ENCODE measurements at places on chromosomes 13 and 19. TPM values are rescaled to one million over a fixed set of nuclear protein-coding genes. Genes with fewer than 3 reads are reported as not detected.
A peak's percentile ranks its signal among the peaks of the same experiment; 100 is the strongest.

- no peak for DNase-seq
- no peak overlapping the region for H3K4me3 ChIP-seq
- H3K4me1 ChIP-seq, result peaks cover 7% of the 10 kb centered on the region
- peaks cover 20% of the 10 kb centered on the region for H3K36me3 ChIP-seq
- no peaks in the 10 kb centered on the region for H3K27me3 ChIP-seq
- no peak overlapping the region for H3K27ac ChIP-seq
Observed at GRCh38 chr19:2037651-2038255, 13.3 kb downstream of the MKNK2 start.

- no peak overlapping the region for H3K27ac ChIP-seq
- no peaks in the 10 kb centered on the region for H3K36me3 ChIP-seq
- H3K4me1 ChIP-seq, result no peaks in the 10 kb centered on the region
- no peaks in the 10 kb centered on the region for H3K27me3 ChIP-seq
- no peak overlapping the region for H3K4me3 ChIP-seq
- no peak for DNase-seq
Observed at GRCh38 chr13:95955255-95955654, 97.9 kb downstream of the UGGT2 start.

DNA sequence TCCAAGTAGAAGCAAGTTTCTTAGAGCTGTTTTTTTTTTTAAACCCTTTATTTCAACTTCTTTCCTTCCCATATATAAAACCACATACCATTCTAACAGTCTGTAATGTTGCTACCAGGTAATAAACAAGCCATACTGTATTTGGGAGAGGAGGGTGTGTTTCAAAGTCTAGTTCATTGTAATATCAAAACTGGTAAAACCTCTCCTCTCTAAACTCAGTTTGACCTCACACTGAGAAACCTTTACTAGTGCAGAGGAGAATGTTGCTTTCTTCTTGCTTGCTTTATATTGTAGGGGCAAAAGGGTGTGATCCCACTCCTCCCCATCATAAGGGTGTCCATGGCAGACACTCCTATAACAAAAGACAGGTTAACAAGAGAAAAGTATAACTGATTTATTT, 155.1 kb downstream of the GGACT start:
- no peaks in the 10 kb centered on the region for H3K27me3 ChIP-seq
- peaks cover 10% of the 10 kb centered on the region for H3K4me1 ChIP-seq
- H3K36me3 ChIP-seq, result no peaks in the 10 kb centered on the region
- peak overlapping the region; percentile 8 for H3K27ac ChIP-seq
- no peak overlapping the region for H3K4me3 ChIP-seq
- DNase-seq, result no peak

GRCh38 chr19:48982280-48982679, 10.8 kb downstream of the GYS1 start:
- no peak overlapping the region for H3K27ac ChIP-seq
- H3K36me3 ChIP-seq, result peaks cover 70% of the 10 kb centered on the region
- peaks cover 24% of the 10 kb centered on the region for H3K4me1 ChIP-seq
- H3K27me3 ChIP-seq, result no peaks in the 10 kb centered on the region
- H3K4me3 ChIP-seq, result no peak overlapping the region

DNA sequence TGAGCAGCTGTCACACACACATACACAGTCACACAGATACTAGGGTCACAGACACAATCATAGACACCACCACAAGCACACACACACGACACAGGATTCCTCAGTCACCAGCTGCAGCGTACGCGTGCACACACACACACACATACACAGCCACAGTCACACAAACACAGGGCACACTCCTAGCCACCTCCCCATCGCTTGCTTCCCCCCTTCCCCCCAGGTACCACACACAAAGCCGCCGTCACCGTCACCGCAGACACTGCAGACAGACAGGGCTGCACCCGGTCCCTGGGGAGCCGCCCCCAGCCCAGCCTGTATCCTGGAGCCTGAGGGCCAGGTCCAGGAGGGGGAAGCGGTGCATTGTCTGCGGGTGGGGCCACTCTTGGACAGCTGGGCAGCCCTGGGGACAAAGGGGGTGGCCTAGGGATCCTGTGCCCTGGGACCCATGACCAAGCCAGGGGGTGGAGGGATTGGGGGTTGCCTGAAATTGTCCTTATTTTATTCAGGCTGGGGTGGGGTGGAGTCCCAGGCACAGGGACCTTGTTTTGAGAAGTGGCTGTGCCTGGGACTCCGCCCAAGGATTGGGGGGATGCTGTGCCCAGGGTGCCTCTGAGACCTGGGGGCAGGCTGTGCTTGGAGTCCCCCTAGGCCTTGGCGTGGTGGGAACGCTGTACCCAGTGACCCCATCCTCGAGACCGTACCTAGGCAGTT, 957 bp downstream of the NUMBL start:
- H3K4me3 ChIP-seq, result peak overlapping the region; percentile 87
- peak; percentile 52 for DNase-seq

GRCh38 chr19:33171916-33172359, 22.2 kb upstream of the LRP3 start:
- H3K4me1 ChIP-seq, result peaks cover 20% of the 10 kb centered on the region
- H3K4me3 ChIP-seq, result no peak overlapping the region

DNA sequence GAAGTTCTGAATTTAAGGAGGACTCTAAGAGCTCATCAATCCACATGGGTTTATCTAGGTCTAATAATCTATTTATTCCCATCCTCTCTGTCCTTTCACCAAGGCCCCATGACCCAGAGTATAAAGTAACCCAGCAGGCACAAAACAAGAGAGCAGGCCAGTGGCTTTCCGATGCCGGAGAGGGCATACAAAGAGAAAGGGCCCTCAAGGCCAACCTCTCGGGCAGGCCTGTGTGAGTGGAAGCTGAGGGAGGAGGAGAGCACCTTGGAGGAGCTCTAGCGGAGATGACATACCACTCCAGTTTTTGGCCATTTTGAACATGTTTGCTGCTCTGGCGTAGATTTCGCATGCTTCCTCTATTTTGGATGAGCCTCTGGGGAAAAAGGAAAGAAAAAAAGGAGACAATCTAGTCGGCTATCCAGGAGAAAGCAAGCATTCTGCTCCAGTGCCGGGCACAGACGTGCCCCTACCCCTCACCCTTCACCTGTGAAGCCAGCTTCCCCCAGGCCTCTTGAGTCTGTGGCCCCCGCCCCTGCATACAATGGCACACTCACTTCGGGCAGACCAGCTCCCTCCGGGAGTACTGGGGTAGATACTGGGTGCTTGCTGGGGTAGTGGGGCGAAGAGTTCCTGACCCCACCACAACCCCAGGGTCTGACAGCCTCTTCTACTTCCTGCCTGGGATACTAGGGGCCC, 11.6 kb downstream of the NAPA start:
- H3K27me3 ChIP-seq, result no peaks in the 10 kb centered on the region
- DNase-seq, result no peak
- no peak overlapping the region for H3K4me3 ChIP-seq

GRCh38 chr19:43300876-43301765, 31.8 kb upstream of the PSG9 start:
- H3K27me3 ChIP-seq, result no peaks in the 10 kb centered on the region
- H3K4me1 ChIP-seq, result peaks cover 5% of the 10 kb centered on the region
- no peak for DNase-seq
- no peaks in the 10 kb centered on the region for H3K36me3 ChIP-seq
- no peak overlapping the region for H3K27ac ChIP-seq
- no peak overlapping the region for H3K4me3 ChIP-seq

GRCh38 chr13:72127031-72127430, 260.0 kb upstream of the DACH1 start:
- no peak overlapping the region for H3K27ac ChIP-seq
- no peaks in the 10 kb centered on the region for H3K4me1 ChIP-seq
- DNase-seq, result no peak
- no peak overlapping the region for H3K4me3 ChIP-seq
- no peaks in the 10 kb centered on the region for H3K27me3 ChIP-seq

The FFAR2 gene
- total RNA-seq, result not detected

The LAIR1 gene
- total RNA-seq, result not detected

The NCAN gene
- total RNA-seq, result not detected

The CYP4F22 gene
- total RNA-seq, result not detected

The MRPL57 gene
- total RNA-seq, result 24.3 TPM

The COL4A1 gene
- 489 TPM for total RNA-seq
